K562 (cell line): ENCODE measurements at places on chromosomes 13 and 19. TPM values are rescaled to one million over a fixed set of nuclear protein-coding genes. Genes with fewer than 3 reads are reported as not detected.

DNA sequence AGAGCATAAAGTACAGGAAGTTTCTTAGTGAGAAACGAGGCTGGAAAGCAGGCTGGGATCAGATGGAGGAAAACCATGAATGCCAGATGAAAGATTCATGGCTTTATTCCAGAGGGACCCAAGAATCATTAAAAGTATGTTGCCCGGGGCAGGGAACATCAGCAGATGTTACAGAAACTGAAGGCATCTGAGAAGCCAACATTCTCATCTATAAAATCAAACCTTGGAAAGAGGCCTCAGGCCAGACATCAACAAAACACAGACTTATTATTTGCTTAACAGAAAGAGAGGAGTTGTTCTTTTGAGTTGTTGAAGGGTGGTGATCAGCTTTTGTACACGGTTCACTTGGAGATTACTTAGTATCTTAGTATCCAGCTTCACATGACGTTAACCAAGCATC lies 543.6 kb downstream of the RFC3 start:
- no peak for DNase-seq

Gene FBXL3
- 9.8 and 14.3 TPM in 2 replicates for polyA plus RNA-seq

Gene ZNF579
- polyA plus RNA-seq: 3.4 and 4.9 TPM in 2 replicates

DNA sequence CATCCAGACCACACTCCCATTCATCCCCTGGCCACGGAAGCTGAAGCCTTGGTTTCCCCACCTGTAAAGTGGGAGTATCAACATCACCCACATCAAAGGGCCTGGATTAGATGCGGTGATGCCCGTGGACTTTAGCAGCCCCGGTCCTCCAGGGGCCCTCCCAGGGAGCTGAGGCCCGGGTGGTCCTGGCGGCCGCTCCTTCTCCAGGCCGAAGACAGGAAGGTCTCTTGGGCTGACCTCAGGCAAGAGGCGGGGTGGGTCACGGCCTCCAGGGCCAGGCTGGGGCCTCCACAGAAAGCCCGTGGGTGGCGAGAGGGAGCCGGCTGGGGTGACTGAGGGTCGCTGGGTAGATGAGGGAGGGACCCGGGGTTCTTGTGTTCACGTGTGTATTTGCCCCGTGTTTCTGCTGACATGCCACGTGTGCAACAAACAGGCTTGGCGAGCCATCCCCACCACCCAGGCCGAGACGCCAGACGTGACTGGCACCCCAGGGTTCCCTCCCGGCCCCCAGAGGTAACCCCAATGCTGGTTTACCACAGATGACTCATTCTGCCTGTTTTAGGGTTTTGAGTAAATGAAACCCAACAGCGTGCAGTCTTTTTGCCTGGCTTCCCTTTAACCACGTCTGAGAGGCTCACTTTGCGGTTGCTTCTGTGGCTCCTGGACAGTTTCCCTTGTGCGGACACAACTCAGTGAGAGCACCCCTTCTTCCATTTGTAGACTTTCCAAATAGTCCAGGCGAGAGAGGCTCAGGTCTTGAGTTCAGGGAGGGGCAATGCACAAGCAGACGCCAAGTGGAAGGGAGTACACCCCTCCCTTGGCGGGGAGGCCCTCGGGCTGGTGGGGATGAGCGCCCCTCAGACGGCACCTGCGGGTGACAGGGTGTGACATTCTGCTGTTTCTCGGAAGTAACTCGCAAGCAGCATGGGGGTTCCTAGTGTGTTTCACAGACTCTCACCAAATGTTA lies 42.9 kb downstream of the C13orf46 start:
- DNase-seq: no peak

GRCh38 chr13:100088273-100088643 lies 635 bp upstream of the PCCA start:
- DNase-seq: no peak

DNA sequence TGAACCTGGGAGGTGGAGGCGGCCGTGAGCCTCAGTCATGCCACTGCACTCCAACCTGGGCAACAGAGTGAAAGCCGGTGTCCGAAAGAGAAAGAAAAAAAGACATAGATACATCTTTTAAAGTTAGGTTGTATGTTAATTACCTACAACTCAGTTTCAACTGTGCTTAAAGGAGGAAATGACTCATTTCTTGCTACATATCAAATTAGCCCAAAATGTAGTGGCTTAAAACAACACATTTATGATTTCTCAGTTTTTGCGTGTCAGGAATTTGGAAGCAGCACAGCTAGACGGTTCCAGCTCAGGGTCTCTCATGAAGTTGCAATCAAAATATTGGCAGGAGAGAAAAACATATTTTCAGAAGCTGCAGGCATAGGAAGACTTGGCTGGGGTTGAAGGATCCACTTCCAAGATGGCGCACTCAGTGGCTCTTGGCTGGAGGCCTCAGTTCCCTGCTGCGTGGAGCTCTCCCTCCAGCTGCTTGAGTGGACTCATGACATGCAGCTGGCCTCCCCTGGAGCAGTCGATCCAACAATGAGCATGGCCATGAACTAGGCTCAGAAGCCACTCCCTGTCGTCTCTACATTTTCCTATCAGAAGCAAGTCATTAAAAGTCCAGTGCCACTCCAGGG lies 7.1 kb downstream of the LDLR start:
- DNase-seq: no peak
